ENCODE measurements at places on chromosomes 6 and 20. TPM values are rescaled to one million over a fixed set of nuclear protein-coding genes. Genes with fewer than 3 reads are reported as not detected.

Gene ALDH5A1
- total RNA-seq, result 7.2 TPM

- no peak for DNase-seq
These were observed 468.7 kb downstream of the FRK start for GRCh38 chr6:115592025-115592424.

DNA sequence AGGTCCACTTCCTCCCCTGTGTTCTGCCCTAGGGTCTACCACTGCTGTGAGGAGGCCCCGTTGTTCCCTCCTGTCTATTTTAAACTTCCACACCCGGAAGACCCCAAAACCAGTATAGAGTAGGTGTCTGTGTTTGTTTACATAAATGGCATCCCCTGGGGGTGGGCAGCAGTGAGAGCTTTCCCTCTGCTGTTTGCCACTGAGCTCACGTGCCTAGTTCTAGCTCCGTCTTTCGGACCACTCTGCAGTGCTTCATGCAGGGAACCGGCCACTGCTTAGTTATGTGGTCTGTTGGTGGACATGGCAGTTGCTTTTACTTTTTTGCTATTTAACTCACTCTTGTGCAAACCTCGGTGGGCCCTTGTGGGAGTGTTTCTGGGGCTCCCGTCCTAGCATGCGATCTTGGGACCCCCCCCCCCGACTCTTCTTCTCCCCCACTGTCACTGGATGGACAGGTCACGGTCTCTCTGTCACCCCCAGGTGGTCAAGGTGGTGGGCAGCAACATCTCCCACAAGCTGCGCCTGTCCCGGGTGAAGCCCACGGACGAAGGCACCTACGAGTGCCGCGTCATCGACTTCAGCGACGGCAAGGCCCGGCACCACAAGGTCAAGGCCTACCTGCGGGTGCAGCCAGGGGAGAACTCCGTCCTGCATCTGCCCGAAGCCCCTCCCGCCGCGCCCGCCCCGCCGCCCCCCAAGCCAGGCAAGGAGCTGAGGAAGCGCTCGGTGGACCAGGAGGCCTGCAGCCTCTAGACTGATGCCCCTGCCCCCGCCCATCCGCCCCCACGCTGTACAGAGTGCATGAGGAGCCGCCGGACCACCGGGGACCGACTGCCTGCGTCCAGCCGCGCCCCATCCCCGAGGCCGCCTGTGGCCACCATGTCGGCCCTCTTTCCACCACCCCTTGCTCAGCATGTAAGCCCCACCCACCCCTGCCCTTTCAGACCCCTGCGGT is 40.9 kb downstream of the VSTM2L start:
- DNase-seq, result no peak

DNA sequence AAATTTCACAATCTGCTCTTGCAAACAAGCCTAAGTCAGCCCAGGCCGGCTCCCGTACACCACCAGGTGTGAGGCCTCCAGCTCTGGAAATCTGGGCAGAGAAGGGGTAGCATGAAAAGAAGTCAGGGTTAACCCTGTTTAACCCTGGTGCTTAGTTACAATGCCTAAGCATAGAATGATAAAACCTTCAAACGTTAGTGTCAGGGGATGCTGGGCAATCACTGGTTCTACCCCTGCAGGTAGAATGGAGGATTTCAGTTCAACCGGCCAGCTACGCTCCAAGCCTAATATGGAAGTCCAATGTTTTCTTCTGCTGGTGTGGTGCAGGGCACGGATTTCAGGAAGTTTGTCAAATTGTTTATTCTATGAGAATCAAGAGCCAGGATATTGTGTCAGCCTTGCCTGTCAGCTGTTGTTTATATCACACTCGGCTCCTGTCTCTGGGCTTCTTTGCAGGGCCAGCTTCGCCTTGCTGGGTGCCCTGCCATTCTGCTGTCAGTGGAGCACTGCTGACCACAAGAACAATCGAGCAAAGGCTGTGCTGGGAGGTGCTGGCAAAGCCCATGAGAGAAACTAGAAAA is 20.2 kb upstream of the CD93 start:
- DNase-seq, result peak; percentile 43

DNA sequence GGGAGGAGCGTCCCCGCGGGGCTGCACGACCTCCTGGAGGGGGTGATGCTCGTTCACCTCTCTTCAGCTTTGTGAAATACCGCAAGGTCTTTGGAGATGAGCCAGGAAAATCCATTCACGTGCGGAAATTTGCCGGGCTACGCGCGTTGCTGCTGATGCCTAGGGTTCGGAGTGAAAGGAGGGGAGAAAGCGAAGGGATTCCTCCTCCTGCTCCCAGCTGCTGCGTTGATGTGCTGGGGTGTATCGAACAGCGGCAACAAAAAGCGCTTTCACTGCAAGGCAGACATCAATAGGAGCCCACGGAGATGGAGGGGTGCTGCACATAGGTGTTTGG is 391 bp upstream of the B3GAT2 start:
- DNase-seq, result no peak

Measured in endothelial cell (in vitro differentiated cells).